Fibroblast of villous mesenchyme (primary cell): ENCODE measurements at places on chromosomes 16 and 17.

GRCh38 chr16:73610160-73610559, 562.2 kb upstream of the ZFHX3 start:
- no peak for DNase-seq

- DNase-seq: no peak
These were observed 7.1 kb upstream of the RHBDL3 start for GRCh38 chr17:32258383-32259140.

- DNase-seq: peak; percentile 80
These were observed 18.9 kb downstream of the KPNA2 start for GRCh38 chr17:68054296-68054900.

DNA sequence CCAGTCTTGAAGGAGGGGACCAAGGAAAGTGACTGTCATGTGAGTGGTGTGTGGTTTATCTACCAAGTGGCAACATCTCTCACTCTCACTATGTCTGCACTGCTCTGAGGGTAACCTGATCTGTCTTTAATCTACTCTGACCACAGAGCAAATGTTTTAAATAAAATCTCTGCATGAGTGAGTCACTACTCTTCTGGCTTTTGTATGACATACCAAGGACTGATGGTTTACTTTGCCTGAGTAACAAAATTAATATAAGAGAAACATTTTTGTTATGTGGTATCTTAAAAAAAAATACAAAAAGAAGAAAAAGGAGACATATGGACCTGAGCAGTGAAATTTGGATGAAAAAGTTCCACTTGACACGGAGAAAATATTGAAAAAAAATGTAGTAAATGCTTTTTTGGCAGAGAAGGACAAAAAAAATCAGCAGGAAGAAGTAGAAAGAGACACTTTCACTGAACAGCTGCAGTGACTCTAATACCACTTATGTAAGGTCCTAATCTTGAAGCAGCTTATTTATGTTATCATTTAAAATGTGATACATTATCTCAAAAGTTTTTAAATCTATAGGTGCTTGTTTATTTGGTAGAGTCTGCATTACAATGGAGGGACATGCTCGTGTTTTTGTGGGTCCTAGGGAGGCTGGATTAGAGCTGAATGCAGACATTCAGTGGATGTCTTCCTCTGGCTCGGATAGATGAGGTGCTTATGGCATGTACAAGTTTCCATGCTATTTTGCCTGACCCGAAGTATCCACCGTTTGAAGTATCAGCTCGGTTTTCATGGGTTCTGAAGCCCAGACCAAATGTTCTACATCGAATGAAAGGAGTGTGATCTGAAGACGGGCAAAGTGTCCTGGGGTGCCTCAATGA, 240.7 kb downstream of the MAP2K6 start:
- DNase-seq: peak; percentile 89

GRCh38 chr16:74735554-74735953, 34.9 kb upstream of the MLKL start:
- DNase-seq: no peak
